ENCODE measurements at places on chromosomes 1 and 21. TPM values are rescaled to one million over a fixed set of nuclear protein-coding genes. Genes with fewer than 3 reads are reported as not detected.

The SLC6A9 gene
- total RNA-seq = 0.78 TPM

The COL18A1 gene
- 21.1 TPM for total RNA-seq

The ALX3 gene
- total RNA-seq = not detected

The SUSD4 gene
- 3.9 TPM for total RNA-seq

The RIMS3 gene
- 0.32 TPM for total RNA-seq

The C1orf174 gene
- total RNA-seq = 13.7 TPM

The WDR64 gene
- not detected for total RNA-seq

The STUM gene
- total RNA-seq = 0.34 TPM
